ENCODE measurements at places on chromosomes 11 and 22.

GRCh38 chr22:26671317-26672059, 14.1 kb downstream of the MIAT start:
- peak; percentile 63 for DNase-seq

- DNase-seq = no peak
Observed at GRCh38 chr11:96162816-96163499, 180.0 kb downstream of the MAML2 start.

- no peak for DNase-seq
Observed at GRCh38 chr11:66934950-66935779, 23.0 kb downstream of the PC start.

DNA sequence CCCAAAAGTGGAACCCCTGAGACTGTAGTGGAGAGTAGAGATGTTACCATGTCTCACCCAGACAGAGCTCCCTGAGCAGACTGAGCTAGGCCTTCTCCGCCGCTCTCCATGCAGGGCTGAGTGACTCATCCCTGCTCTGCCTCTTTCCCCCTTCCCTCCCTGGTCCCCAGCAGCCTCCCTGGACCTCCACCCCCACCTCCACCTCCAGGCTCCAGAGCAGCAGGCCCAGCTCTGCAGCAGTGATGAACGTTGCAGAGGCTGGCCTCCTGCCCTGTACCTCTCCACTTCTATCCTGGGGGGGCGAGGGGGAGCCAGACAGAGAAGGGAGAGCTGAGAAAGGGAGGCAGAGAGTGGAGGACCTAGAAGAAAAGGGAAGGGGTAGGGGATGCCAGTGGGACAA, 19.3 kb upstream of the ARAP1 start:
- DNase-seq = no peak

DNA sequence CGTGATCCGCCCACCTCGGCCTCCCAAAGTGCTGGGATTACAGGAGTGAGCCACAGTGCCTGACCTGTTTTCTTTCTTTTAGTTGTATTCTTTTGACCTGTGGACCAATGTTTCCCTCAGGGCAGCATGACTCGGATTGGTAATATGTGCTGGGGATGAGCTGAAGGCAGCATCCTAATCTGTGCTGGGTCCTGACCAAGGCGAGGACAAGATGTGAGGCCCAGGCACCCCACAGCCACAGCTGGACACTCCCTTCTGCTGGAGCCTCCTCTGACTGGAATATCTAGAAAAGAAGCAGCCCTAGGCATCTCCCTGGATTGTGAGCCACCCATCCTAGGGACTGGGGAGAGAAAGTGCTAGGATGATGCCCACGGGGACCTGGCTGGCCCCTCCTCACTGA, 105.4 kb downstream of the PDE2A start:
- DNase-seq = no peak

GRCh38 chr11:124482362-124483147, 37.1 kb upstream of the OR8B8 start:
- DNase-seq = no peak

- DNase-seq = no peak
Observed at GRCh38 chr11:9529334-9529650, 44.2 kb upstream of the WEE1 start.

GRCh38 chr22:39825661-39826102, 67.9 kb downstream of the ENTHD1 start:
- DNase-seq = no peak

DNA sequence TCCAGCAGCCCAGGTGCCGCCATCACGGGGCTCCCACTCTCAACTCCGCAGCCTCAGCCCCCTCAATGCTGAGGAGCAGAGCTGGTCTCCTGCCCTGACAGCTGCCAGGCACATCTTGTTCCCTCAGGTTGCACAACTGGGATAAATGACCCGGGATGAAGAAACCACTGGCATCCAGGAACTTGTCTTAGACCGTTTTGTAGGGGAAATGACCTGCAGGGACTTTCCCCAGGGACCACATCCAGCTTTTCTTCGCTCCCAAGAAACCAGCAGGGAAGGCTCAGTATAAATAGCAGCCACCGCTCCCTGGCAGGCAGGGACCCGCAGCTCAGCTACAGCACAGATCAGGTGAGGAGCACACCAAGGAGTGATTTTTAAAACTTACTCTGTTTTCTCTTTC, at the start of gene SAA1:
SAA1 (plus strand) TSS at position 316 of the 400 bp plus-strand sequence. CDS start 624 bp downstream, outside the sequence.
- no peak for DNase-seq

- DNase-seq = no peak
Observed at GRCh38 chr11:83543706-83544439, 257.7 kb upstream of the CCDC90B start.

DNA sequence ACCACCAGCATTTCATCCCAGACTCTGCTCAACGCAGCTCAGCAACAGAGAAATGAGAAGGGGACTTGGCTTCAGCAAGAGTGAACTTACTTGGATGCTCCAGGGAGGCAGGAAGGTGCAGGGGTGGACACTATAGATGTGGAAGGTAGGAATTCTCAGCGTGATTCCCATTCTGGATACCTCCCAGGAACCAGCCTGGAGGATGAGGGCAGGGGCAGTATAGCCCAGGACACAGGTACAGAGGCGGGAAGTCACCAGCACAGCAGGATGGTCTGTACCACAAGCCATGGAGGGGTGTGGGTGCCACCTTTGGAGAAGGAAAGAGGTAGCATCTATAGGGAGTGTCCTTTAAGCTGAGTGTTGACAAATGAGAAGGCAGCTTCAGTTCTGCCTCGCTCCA, 1275.2 kb downstream of the TBC1D22A start:
- DNase-seq = no peak

GRCh38 chr22:37461961-37462360, 24.2 kb downstream of the MFNG start:
- DNase-seq = no peak

- DNase-seq = no peak
Observed at GRCh38 chr11:11841116-11841722, 553 bp upstream of the USP47 start.

- DNase-seq = no peak
Observed at GRCh38 chr11:67111261-67111660, 7.8 kb upstream of the KDM2A start.

- no peak for DNase-seq
Observed at GRCh38 chr22:41943661-41944209, 3.2 kb downstream of the CENPM start.

DNA sequence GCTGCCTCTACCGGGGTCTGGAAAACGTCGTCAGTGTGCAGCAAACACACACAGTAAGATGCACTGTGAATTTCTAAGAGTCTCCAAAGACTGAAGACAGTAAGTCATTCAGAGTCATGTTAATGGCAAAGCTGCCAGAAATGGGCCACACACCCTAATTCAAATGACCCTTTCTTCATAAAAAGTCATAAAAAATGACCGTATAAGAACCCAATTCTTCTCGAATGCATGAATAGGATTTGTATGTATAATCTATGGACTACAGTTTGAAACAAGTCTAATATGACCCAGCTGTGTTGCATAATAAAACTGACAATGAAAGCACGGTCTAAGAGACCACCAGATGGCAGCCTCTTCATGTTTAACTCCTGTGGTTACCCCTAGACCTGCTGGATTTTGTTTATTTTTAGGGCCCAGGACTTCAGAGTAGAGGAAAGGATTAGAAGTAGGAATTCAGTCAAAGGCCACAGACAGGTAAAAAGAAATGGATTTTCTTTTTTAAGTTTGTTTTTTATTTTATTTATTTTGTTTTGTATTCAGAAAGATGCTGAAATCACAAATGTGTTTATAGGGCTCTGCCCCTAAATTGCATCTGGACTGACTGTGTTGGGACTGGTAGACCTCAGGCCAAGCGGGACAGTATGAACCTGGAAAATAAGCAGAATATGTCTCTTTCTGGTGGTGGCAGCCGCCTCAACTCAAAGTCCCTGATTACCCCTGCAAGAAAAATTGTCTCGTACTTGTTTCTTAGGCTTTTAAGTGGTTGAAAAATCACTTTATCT, 32.1 kb upstream of the SLC5A12 start:
- no peak for DNase-seq

DNA sequence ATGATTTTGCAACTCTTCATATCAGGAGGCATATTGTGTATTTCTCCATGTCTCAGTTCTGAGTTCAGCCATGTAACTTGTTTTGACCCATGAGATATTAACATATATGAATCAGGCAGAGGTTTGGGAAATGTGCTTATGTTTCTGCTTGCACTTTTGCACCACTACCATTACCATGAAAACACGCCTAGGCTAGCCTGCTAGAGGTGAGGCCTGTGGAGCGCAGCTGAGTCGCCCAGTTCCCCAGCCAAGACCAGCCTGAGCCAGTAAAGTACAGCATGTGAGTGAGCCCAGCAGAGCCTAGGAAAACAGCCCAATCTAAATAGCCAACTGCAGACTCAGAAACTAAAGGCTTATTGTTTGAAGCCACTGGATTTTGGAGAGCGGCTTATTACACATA, 18.4 kb upstream of the MYOD1 start:
- no peak for DNase-seq

- DNase-seq = no peak
Observed at GRCh38 chr11:117483372-117483771, 155.7 kb downstream of the CEP164 start.

DNA sequence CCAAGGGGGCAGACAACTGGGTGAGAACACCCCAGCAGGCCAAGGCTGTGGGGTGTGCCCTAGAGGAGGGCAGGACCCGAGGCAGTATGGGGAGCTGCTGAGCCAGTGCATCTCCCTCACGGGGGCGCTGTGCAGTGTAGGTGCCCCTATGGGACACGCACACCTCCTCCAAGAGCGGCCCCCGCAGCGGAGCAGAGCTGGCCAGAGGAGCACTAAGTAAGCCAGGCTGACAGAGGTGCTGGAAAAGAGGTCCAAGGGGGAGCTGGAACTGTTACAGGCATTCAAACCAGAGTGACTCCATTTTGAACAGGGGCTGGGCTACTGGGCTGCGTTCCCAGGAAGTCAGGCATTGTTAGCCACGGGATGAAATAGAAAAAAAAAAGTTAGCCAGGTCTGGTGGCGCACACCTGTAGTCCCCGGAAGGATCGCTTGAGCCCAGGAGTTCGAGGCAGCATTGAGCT, 41.8 kb downstream of the TST start:
- peak; percentile 64 for DNase-seq

GRCh38 chr11:844693-845644, 2.3 kb downstream of the TSPAN4 start:
- DNase-seq = no peak

GRCh38 chr22:49521787-49522224, 305.9 kb downstream of the BRD1 start:
- DNase-seq = no peak

DNA sequence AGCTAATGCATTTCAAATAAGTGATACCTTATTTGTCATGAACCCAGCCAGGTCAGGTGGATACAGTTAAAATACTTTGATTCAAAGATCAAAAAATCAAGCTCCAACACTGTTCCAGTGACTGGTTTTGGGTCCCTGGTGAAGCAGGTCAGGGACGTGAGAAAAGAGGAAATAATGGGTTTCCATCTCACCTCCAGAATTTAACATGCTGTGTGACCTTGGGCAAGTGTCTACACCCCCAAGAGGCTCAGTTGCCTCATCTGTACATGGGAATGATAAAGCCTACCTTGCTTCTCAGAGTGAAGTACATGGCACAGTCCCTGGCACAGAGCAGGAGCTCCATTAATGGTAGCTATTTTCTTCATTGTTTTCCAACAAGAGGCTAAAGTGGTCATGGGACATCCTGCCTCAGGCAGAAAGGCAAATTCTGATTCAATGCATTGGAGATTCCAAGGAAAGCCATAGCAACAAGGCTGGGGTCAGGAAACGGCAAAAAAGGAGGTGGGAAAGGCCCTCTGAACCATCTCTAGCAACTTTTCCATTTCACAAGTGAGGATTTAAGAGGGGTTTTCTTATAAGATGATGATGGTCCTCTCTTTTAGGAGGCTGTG, 108.5 kb downstream of the CSNK2A3 start:
- no peak for DNase-seq

- DNase-seq = no peak
Observed at GRCh38 chr22:27667121-27667843, 134.3 kb downstream of the MN1 start.

DNA sequence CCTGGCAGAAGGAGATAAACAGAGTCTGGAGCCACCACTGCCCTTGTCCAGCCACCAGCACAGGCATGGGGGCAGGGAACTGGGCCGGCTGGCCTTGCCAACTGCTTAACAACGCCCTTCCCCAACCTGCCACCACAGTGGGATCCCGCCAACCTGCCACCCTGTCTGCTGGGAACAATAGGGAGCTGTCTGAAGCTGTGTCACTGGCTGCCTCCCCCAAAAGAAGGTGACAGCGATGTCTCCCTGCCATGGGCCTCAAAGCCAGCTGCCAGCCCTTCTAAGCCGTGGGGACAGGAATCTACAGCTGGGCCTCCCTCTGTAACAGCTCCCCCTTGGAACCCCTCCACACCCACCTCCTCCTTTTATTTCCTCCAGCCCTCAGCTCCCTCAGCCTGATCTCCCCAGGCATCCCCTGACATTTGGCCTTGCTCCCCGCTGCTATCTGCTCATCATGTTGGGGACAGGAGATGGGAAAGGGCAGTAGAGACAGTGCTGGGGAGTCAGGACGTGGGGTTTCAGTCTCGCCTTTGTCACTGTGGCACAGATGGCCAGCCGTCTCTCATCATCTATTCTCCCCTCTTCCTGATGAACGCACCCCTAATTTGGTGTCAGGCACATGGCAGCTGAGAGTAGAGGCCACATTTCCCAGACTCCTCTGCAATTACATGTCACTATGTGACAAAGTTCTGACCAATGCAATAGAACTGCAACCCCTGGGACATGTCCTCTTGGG, 51.3 kb upstream of the PRDM11 start:
- no peak for DNase-seq

GRCh38 chr22:44822534-44822933, 70.2 kb downstream of the ARHGAP8 start:
- no peak for DNase-seq

DNA sequence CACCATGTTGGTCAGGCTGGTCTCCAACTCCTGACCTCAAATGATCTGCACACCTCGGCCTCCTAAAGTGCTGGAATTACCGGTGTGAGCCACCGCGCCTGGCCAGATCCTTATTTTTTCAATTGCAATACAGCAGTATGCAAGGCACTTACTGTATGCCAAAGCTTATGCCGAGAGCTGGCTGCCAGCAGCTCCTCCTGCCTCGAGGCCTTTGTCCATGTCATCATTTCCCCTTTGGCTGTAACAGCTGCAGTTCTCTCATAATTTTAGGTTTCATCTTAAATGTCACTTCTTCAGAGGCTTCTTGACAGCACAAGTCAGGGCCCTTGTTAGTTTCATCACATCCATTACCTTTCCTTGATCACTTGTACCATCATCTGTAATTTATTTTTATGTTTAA, 1.5 kb upstream of the SREBF2 start:
- DNase-seq = peak; percentile 28

DNA sequence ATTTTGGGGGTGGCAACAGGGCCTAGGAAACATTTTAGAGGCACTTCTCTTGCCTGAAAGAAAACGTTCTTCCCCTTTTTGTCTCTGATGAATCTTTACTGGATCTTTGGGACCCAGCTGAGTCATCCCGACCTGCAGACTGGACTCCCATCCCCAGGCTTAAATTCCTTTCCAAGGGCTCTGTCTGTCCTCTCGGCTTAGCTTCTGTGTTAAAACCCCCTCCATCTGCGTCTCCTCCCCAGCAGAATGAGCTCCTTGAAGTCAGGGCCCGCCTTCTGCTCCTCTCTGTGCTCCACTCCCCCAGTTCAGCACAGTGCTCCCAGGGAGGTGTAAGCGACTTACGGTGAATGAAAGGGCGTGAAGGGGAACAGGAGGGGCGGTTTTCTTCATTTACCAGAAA, 895 bp upstream of the DAGLA start:
- no peak for DNase-seq

GRCh38 chr11:88337987-88338668, 592 bp upstream of the CTSC start:
- peak; percentile 9 for DNase-seq
